A549 treated with ZK216348 at 1 μM for 4 hours (cell line): ENCODE measurements at places on chromosomes 13 and 19. TPM values are rescaled to one million over a fixed set of nuclear protein-coding genes. Genes with fewer than 3 reads are reported as not detected.

The CGB3 gene
- total RNA-seq, result not detected in 5 replicates

The TPTE2 gene
- not detected in 5 replicates for total RNA-seq

The MBD3L1 gene
- not detected in 5 replicates for total RNA-seq

The KLK3 gene
- total RNA-seq, result not detected in 5 replicates

The CLDND2 gene
- 6.6 to 12.6 TPM (median 10.5 TPM) in 5 replicates for total RNA-seq

The TEAD2 gene
- total RNA-seq, result 13.1 to 20.4 TPM (median 16.7 TPM) in 5 replicates
